A549 treated with DMSO at 1 μM for 4 hours (cell line): ENCODE measurements at places on chromosomes 6 and 20. TPM values are rescaled to one million over a fixed set of nuclear protein-coding genes. Genes with fewer than 3 reads are reported as not detected.

The PACRG gene
- 0.12 TPM in 1 of 5 replicates, not detected in the others for total RNA-seq

The HLA-DRA gene
- not detected in 5 replicates for total RNA-seq

The ADGRF5 gene
- not detected in 5 replicates for total RNA-seq

The FAM50B gene
- total RNA-seq: 3.8 to 5.6 TPM (median 5.3 TPM) in 5 replicates

The ACTL10 gene
- 0.05 TPM in 1 of 5 replicates, not detected in the others for total RNA-seq

The LPA gene
- 0.02 to 0.03 TPM in 2 of 5 replicates, not detected in the others for total RNA-seq

The ANGPT4 gene
- 0.02 to 0.03 TPM (median 0.02 TPM) in 3 of 5 replicates, not detected in the others for total RNA-seq

The SAMD5 gene
- total RNA-seq: 0.69 to 1.1 TPM (median 0.79 TPM) in 5 replicates

The ZMYND8 gene
- total RNA-seq: 9.1 to 11.8 TPM (median 11.6 TPM) in 5 replicates

The BPI gene
- not detected in 5 replicates for total RNA-seq

The GSTA3 gene
- not detected in 5 replicates for total RNA-seq

The BCAS1 gene
- total RNA-seq: 0.55 to 0.85 TPM (median 0.71 TPM) in 5 replicates

The TM9SF4 gene
- total RNA-seq: 38.0 to 42.1 TPM (median 40.2 TPM) in 5 replicates

The MATN4 gene
- 0.09 to 0.14 TPM (median 0.13 TPM) in 4 of 5 replicates, not detected in the other for total RNA-seq
